Colonic mucosa (tissue), 4 donors: ENCODE measurements at places on chromosomes 5 and 9.

DNA sequence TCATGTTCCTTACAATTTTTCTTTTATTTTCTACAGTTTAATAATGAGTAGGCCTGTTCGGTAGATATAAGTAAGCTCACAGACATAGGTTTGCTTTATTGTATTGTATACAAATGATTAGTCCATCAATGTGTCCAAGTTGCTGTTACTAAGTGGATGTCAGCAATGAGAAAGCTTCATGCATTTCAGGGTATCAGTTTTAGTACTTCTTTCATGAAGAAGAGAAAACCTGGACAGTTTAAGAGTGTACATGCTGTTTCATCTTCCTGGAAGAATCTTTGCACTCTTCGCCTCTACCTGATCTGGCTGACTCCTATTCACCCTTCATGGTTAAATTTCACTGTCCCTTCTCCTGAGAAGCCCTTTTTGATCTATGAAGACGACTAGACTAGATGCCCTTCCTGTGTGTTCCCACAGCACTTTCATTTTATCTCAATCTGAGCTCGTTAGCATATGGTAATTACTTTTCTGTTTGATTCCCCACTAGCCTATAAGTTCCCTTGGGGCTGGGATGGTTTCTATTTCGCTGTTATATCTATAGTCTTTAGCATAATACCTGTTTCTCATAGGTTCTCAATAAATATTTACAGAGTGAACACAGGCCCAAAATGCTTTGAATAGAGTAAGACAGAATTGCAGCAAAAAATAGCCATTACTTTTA is 70.7 kb downstream of the CETN3 start:
- DNase-seq = no peak

GRCh38 chr9:15268782-15269181 is 38.2 kb downstream of the TTC39B start:
- DNase-seq = no peak

- DNase-seq = no peak
Measured at GRCh38 chr9:135418161-135418560, 61.4 kb upstream of the PPP1R26 start.

GRCh38 chr9:104769655-104770054 is 5.7 kb downstream of the NIPSNAP3B start:
- DNase-seq = no peak

DNA sequence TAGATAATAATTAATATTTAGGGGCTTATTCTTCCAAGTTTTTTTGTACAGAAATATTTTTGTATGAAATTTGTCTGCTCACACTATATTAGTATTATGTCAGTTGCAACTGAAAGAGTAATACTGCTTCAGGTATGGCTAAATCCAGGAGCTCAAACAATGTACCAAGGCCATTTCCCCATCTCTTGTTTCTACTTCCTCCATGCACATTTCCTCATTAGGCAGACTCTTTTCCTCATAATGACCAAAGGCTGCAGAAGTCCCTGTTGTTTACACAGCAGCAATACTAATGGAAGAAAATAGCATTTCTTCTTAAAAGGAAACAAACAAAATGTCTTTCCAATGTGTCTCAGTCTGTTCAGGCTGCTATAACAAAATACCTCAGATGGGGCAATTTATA is 9.2 kb upstream of the OTULINL start:
- DNase-seq = no peak

DNA sequence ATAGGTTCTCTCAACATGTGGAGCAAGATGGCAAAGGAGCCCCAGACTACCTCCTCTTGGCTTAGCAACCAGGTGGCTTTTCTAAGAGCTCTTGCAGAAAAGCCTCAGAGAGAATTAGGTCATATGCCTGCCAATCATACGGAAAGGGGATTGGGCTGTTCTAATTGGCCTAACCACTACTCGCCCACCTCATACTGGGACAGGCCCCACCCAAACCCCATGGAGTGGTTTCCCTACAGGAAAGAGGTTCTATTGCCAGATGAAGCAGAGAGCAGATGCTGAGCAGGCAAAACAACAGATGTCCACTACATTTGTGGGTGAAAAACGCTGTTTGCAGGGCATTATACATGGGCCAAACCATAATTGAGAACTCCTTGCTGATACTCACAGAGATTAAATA is 29.0 kb downstream of the ABLIM3 start:
- no peak for DNase-seq

- peak; percentile 28 for DNase-seq
Measured at GRCh38 chr5:36079200-36079781, 12.6 kb upstream of the UGT3A2 start.

DNA sequence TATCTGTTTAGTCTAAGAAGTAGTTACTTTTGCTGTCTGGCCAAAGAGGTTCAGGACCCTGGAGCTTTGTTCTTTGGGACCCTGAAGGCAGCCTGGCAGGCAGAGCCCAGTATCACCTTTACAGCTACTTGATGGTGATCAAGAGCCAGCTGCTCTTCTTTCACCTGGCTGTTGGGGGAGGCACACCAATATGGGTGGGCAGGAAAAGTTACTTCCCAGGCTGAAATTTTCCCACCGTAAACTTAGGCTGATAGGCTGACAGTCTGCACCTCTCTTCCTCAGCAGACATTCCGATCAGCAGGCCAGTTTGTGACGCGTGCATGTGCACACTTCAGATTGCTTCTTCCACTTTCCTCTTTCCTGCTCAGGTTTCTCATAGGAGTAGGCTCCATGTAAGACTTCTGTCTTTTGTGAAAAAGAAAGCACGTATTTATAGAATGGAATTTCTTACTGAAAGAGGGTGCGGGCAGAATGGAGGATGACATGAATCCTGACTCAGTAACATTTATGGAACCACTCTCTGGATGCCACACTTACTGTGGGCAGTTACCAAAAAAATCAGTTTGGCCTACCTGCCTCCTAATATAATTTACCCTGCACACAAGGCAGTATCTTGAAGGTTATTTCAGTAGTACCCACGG is 223.9 kb upstream of the DMRT1 start:
- DNase-seq = no peak

- no peak for DNase-seq
Measured at GRCh38 chr5:140635291-140636257, 2.6 kb upstream of the CD14 start.

DNA sequence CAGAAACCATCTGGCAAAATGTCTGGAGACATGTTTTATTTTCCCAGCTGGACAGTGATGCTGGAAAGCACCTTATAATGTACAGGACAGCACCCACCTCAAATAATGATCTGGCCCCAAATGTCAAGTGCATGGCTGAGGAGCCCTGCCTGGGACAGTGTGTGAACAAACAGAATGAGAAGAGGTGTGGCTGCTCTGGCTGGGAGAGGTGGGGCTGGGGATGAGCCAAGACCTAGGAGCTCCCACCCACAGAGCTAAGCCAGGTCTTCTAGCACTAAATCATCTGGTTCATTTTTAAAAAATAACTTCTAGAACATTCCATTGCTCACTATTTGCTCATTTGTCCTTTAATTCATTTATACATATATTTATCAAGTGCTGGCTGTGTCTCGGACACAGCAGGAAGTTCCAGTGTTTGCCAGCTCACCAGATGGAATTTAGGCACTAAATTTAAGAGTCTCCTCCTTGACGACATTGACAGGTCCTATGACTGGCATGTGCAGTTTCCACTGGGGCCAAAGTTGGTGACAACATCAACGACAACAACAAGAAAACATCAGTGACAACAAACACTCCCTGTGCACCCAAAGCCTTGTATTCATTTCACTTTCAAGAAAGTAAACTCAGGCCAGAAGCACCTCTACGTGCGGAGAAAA is 59.1 kb downstream of the GTF3C4 start:
- DNase-seq = no peak

DNA sequence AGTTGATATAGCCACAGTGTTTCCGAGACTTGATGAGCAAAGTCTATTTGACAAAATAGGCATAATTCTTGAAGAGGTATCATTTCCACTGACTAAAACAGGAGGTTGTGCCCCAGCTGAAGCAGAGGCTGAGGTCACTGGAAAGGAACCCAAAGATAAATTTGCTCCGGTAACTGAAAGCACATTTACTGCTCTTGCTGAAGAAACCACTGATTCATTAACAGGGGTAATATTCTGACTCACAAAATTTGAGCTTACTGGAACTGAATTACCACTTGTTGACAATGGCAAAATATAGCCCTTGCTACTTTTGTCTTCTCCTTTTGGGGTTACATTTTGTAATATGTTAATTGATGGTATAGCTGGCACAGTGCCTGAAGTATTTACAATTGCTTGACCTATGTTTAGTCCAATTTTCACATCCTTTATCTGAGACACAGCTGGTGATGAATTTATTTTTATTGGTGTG is 30.2 kb downstream of the MLANA start:
- DNase-seq = no peak

- DNase-seq = peak; percentile 16
Measured at GRCh38 chr5:154285661-154286408, 95.3 kb downstream of the GALNT10 start.

GRCh38 chr9:18718932-18719331 is 245.0 kb downstream of the ADAMTSL1 start:
- no peak for DNase-seq

DNA sequence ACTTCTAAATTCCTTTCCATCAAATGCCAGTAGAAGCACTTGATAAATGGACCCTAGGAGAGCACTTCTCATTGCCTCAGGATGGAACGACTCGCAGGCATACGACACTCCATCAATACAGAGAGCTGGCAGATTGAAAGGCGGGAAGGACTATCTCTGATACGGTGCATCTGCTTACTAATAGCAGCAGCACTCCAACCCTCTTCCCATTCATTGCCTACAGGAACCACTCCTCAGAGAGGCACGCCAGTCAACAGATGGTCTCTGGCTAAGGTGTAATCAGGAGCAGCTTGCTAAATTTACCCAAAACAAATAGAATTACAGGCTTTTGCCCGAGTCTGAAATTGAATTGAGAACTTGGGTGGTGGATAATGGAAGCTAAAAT is 168.1 kb downstream of the EFNA5 start:
- DNase-seq = no peak

- DNase-seq = no peak
Measured at GRCh38 chr5:171592076-171592475, 172.6 kb downstream of the FGF18 start.

DNA sequence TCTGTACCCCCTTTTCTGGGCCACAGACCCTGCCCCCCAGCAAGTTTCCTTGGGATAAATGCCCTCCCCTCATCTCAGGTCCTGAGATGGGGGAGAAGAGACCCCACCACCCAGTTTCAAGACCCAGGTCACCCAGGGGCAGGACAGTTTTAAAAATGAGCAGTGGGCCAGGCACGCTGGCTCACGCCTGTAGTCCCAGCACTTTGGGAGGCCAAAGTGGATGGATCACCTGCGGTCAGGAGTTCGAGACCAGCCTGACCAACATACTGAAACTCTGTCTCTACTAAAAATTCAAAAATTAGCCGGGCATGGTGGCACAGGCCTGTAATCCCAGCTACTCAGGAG is 6.1 kb downstream of the PTGES2 start:
- no peak for DNase-seq

DNA sequence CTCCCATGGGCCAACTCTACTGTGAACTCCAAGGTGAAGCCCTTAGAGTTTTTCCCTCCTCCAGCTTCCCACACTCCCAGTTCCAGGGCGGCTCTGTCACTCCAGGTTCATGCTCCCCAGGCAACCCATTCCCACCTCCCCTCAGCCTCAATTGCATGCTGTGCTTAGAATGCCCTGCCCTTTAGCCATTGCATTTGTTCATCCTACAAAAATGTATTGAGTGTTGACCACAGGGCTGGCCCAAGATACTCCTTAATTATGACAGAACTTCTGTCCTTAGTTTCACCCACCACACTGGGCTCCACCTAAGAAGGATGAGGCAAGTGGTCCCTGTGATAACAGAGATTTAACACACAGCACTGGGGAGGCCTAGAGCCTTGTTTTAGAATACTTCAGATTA is 236.1 kb downstream of the ADAMTSL1 start:
- no peak for DNase-seq

DNA sequence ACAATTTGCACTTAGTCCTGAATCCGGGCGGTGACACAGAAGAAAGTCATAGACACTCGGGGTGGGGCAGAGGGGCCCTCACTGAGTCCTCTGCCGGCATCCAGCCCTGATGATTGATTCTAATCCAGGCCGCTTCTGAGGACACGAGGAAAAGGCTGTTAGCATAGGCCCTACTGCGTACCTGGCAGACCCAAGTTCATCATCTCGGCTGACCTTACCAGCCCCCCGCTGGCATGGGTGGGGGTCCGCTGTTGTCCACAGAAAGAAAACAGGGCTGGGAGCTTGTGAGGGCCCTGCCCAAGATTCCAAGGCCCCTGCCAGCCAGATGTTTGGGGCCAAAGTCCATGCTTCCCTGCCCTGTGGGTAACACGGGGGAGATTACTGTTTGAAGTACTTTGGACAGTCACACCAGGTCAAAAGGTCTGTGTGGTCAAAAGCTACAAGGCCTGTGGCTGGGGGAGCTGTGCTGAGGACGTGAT is 24.5 kb downstream of the ERGIC1 start:
- peak; percentile 66 for DNase-seq
